ELF-1 (cell line): ENCODE measurements at places on chromosomes 11 and 22.

DNA sequence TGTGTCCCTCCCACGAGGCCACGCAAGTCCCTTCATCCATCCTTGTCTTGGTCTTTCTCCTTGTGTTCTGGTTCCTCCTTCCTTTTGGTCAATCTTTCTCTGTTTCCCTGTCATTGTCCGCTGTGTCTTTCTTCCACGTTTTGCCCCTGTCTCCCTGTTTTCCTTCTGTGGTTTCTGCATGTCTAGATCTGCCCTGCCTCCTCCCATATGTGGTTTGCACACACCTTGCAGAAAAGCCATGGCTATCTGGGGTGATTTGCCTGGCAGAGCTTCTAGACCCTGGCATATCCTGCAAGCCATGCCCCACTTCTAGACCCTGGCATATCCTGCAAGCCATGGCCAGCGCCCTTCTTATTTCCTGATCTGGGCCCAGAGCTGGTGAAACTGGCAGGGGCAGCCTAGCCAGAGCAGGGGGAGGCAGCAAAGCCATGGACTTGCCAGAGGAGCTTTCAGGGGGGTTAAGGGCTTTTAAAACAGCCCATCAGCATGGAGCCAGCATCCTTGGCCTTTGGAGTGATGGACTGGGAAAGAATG, 131.6 kb upstream of the NECTIN1 start:
- no peak for DNase-seq

GRCh38 chr11:24634606-24635160, 137.8 kb downstream of the LUZP2 start:
- no peak for DNase-seq

DNA sequence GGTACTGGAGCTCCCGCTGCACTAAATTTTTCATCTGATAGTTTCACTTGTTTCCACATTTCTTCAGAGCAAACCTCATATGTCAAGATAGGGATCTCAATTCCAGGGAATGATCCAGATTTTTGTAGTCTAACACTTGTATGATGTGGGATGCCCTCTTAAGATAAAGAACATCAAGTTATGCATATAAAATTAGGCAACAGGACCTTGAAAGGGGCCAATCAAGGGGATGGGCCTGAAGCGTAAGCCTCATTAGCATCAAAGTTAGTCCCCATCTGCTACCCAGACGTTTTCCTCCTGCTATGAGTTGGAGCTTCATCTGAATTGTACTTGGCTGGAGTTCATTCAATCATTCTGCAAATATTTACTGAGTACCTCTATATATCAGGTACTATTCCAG, 17.5 kb downstream of the PDGFD start:
- DNase-seq = no peak

- DNase-seq = peak; percentile 71
Measured at GRCh38 chr22:24205438-24206195, 24.3 kb downstream of the SUSD2 start.

DNA sequence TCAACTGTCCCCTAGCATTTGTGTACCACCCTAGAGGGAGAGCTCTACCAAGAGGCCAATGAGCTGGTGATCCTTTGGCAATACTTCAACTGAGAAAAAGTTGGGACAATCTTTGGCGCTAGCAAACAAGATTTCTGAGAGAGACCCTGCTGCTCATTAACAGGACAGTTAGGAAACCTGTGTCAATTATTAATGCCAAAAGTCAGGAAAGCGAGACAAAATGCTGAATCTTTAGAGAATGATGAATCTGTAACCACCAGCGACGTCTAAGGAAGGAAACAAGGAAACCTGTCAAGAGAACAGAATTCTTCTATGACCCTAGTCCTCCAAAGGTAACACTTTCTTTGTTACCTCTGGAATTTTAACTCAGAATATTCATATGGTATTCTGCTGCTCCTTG, 19.9 kb downstream of the LARGE2 start:
- no peak for DNase-seq

GRCh38 chr11:93189462-93189861, 8.3 kb downstream of the SLC36A4 start:
- no peak for DNase-seq

DNA sequence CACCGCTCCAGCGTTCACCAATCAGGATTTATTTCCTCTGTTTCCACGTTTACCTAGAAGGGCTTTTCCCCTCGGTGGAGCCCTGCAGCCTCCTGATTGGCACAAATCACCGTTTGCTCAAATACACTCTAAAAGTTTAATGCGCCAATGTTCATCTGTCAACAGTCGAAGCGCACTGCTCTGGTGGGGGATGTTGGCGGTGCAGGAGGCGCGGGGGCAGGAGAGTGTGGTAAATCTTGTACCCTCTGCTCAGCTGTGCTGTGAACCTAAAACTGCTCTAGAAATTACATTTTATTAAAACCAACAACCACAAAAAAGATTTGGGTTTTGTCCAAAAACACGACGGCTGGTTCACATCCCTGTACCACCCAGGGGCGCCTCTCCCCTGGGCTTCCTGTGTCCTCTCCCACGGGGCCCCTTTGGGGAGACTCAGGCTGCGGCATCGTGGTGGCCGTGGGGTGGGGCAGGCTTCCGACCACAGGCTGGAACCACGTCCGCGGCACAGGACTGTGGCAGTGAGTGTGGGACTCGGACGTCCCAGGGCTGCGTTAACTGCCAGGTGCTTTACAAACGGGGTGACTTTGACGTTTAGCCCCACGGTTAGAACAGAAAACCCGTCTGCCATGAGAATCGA, 13.5 kb downstream of the TTLL8 start:
- no peak for DNase-seq

GRCh38 chr11:12485328-12485727, 108.0 kb downstream of the PARVA start:
- DNase-seq = no peak

DNA sequence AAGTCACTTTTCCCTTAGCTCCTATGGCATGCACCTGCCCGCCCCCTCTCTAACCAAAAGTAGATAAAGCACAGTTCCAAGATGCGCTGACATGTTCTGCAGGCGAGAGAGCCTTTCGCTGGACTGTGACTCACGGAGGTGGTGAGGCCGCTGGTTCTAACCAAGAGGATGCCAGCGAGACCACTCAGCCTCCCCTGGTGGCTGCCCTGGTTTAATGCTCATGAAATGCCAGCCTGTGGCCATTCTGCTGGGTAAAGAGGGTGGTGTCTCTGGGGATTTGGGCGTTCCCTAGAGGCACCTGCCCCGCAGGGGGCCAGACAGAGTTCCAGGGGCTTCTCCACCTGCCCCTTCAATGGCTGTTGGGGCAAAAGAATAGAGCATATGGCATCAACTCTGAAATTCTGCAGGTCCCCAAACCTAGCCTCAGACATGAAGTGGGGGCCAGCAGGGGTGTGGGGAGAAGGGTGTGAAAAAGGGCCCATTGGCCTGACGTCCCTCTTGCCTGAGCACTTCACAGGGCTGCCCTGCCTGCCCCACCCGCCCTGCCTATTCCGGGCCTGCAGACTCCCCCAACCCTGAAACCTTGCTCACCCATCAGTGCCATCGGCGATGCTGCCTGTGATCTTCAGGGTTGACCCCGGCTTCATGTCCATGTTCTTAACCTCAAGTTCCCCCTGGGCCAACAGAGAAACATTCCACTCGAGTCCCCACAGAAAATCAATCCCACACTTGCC, 8.5 kb downstream of the LGALS2 start:
- DNase-seq = no peak

DNA sequence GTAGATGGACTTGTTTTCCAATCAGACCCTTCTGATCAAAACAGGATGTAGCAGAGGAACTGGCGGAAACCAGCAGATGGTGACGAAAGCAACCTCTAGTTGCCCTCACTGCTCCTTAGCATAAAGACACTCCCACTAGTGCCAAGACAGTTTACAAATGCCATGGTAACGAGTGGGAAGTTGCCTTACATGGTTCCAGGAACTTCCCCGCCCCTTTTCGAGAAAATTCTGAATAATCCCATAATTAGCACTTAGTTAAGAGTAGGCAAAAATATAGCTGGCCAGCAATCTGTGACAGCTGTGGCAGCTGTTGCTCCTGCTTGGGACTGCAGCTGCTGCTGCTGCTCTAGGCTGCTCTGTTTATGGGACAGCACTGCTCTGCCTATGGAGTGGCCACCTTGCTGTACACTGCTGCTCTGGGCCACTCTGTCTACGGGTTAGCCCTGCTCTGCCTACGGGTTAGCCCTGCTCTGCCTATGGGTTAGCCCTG, 33.4 kb upstream of the SORL1 start:
- DNase-seq = no peak

- DNase-seq = no peak
Measured at GRCh38 chr22:29134448-29134847, 61.6 kb downstream of the KREMEN1 start.

DNA sequence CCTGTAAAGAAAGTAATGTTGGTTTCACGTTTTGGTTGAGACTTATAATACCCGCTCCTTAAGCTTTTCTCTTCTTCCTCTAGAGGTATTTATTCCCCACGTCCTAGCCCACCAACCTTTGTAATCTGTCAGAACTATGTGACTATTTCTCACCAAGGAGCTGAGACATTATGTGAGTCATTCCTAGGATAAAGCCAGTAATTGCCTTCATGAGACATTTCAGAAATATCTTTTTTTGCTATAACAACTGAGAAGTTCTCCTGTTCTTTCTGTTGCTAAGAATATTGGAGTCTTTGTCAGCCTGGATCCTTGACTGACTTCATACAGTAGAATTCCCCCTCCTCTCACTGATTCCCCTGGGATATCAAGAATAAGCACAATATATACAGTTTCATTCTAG, 1497.0 kb upstream of the TENM4 start:
- DNase-seq = no peak

GRCh38 chr22:35839841-35840301, 122.2 kb downstream of the APOL5 start:
- peak; percentile 43 for DNase-seq

DNA sequence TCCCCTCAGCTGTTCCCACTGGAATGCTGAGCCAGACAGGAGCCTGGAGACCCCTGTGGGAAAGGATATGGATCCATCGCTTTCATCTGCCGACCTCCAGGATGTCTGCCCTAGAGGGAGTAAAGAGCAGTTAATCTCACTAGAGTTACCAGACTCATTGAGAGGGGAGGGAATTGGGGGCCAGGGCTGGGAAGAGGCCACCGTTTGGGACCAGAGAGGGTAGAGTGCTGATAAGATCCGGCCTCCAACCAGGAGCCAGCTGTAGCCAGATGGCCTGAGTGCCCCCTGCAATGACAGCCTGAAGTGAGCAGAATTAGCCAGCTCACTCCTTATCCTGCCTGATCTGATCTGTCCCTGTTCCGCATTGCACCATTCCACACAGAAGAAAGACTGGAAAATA, 3.7 kb upstream of the APLNR start:
- DNase-seq = peak; percentile 90

DNA sequence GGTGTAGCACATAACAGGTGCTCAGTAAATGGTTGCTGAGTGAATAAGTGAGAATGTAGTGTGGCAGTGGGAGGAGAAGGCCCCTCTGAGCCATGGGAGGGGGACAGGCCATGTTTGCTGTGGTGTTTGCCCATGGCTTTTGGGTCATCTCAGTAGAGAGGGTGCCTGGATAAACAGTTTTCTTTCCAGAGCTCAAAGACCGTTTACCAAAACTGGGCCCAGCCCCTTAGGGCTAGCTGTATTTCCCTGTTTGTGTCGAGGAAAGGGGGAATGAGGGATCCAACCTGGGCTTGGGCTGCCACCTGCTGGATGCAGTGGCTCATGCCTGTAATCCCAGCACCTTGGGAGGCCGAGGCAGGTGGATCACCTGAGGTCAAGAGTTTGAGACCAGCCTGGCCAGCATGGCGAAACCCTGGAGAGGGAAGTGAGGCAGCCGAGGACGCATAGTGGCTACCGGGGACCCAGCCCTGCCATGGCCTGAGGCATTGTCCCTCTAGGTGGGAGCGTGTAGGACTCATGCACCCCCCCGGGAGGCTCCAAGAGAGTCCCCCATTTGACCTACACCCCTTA, 8.7 kb upstream of the LTO1 start:
- DNase-seq = peak; percentile 80

DNA sequence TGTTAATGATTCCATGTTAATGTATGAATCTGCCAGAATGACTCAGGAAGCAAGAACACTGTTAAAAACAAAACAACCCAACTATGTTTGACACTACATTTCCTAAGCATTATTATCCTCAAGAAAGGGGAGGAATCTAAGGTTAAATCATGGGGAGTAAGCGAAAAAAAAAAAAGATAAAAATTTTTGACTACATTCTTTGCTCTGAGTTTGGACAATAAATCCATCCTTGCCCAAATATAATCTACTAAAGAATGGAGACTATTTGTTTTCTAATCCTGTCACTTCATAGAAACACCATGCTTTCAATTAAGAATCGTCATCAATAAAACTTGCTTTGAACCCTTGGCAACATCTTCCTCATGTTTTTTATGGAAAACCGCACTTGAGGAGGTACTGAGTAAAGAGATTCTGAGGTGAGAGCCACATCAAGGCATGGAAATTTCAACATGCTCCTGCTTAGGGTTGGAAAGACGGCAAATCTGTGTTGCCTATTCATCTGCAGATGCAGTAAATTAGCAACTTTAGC, 9.7 kb downstream of the MAML2 start:
- no peak for DNase-seq

GRCh38 chr11:13857828-13858227, 104.7 kb upstream of the SPON1 start:
- no peak for DNase-seq

GRCh38 chr11:120929090-120929489, 94.8 kb upstream of the TBCEL start:
- no peak for DNase-seq

GRCh38 chr11:108601150-108601549, 7.6 kb upstream of the EXPH5 start:
- DNase-seq = no peak

DNA sequence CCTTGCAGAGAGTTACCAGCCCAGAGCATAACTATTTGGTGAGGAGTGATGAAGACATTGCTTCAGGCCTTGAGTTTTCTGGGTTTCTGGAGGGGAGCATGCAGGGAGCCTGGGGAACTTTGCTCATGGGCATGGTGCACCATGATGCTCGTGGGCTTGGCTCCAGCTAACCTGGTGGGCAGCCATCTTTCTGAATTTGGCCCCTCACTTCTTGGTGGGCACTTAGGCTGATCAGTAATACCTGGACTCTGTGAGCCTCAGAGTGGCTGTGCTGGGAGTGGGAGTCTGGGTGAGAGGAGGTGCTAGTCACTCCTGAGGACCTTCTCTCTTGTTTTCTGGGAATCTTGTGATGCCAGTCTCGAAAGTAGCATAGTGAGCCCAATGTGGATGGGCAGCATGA, 30.6 kb downstream of the AMPD3 start:
- no peak for DNase-seq

DNA sequence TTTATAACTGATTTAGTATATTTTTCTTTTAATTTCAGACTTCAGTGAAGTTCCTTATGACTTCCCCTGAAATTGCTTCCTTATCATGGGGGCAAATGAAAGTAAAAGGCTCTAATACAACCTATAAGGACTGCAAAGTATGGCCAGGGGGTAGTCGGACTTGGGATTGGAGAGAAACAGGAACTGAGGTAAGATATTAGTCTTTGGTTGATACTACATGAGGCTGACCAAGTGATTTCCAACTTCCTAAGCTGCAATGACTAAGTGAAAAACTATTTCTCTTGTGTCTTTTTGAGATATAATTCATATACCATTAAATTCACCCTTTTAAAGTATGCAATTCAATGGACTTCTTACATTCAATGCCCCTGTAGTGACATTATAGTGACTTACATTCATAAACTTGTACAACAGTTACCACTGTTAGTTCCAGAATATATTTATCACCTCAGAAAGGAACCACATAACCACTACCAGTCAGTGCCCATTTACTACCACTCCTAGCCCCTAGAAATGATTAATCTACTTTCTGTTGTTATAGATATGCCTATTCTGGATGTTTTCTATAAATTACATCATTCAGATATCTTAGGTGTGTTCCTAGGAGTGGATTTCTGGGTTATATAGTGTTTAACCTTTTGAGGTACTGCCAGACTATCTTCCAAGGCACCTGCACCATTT, 21.6 kb downstream of the AAMDC start:
- DNase-seq = no peak
